ENCODE measurements at places on chromosomes 4 and X. TPM values are rescaled to one million over a fixed set of nuclear protein-coding genes. Genes with fewer than 3 reads are reported as not detected.

SUPT20HL1 gene
- 0.22 TPM for total RNA-seq

TKTL2 gene
- total RNA-seq, result under 0.01 TPM

BCORL1 gene
- total RNA-seq, result 2.0 TPM

RASGEF1B gene
- 1.7 TPM for total RNA-seq

PARM1 gene
- 0.43 TPM for total RNA-seq

SPRY1 gene
- 0.39 TPM for total RNA-seq

CYLC1 gene
- total RNA-seq, result not detected

SERPINA7 gene
- not detected for total RNA-seq

OPRPN gene
- total RNA-seq, result not detected

ACSL4 gene
- 132 TPM for total RNA-seq

ARR3 gene
- total RNA-seq, result not detected

SH3RF1 gene
- 53.1 TPM for total RNA-seq

ENOX2 gene
- 13.5 TPM for total RNA-seq

TRIM2 gene
- 40.6 TPM for total RNA-seq

PLXNB3 gene
- 5.0 TPM for total RNA-seq

SH2D1A gene
- not detected for total RNA-seq

HS6ST2 gene
- not detected for total RNA-seq

SMARCA1 gene
- 79.2 TPM for total RNA-seq

SLC10A4 gene
- not detected for total RNA-seq

HTN3 gene
- total RNA-seq, result not detected

SHROOM2 gene
- 2.0 TPM for total RNA-seq

DTHD1 gene
- total RNA-seq, result not detected

MFAP3L gene
- total RNA-seq, result 5.9 TPM

PF4V1 gene
- total RNA-seq, result not detected

CCKAR gene
- total RNA-seq, result 0.91 TPM

APLN gene
- total RNA-seq, result 8.8 TPM

SPOCK3 gene
- total RNA-seq, result not detected

TSPAN7 gene
- 0.11 TPM for total RNA-seq

RBMXL3 gene
- not detected for total RNA-seq

UGT8 gene
- not detected for total RNA-seq

CCNI gene
- total RNA-seq, result 321 TPM

CEP135 gene
- total RNA-seq, result 9.3 TPM

Data from articular chondrocyte of knee joint (primary cell).